SW480 (cell line): ENCODE measurements at places on chromosomes 4 and X.

DNA sequence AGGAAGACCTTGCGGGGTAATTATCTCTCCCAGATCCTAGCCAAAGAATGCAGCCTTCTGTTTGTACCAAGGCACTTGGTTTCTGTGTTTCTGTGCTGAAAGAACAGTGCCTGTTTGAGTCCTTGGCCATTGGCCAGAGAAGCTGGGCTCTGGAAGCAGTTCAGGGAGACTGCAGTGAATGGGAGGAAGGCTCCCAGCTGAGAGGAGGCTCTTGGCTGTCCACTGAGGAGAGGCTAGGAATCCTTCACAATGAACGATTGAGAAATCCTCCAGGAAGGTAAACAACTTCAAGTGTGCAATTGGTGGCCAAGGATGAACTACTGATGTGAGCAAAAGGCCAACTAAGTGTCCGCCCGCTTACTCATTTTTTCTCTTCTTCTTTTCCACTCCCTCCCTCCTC is 61.3 kb downstream of the HS3ST1 start:
- no peak for DNase-seq

- no peak for DNase-seq
Measured at GRCh38 chrX:71623714-71624113, 5.4 kb upstream of the CXCR3 start.

DNA sequence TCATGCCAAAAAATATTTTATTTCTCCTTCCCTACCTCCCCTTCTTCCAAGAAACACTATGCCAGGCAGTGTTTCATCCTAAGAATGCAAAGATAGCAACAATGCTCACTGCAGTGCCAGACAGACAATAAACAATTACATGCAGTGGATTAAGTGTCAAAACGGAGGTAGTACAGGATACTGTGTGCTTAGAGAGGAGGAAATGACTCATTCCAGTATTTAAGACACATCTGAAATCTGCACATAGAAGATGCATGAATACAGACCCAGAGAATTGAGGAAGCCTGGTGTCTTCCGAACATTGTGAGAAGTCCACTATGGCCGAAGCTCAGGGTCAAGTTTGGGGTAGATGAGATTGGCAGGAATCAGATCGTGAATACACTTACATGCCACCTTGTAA is 326.4 kb downstream of the PPP3CA start:
- peak; percentile 43 for DNase-seq

- no peak for DNase-seq
Measured at GRCh38 chrX:135556055-135556454, 35.6 kb downstream of the INTS6L start.

GRCh38 chr4:151302432-151302831 is 23.0 kb downstream of the SH3D19 start:
- DNase-seq: no peak
